ENCODE measurements at places on chromosomes 2 and 18. TPM values are rescaled to one million over a fixed set of nuclear protein-coding genes. Genes with fewer than 3 reads are reported as not detected.

DNA sequence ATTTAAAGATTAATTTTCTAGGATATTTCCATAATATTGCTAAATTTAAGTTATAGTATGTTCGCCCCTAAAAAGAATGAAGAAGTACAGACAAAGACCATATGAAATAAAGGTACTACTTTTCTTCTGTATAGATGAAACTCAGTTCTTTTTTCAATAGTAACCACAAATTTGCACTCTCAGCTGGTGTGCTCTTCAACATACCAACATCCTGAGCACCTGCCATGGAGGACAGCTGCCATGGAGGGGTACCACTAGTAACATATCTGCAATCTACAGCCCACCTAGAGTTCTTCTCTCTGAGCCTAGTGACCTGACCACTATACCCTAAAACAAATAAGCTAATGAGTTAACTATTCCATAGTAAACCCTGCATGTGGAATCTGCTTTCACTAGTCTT, 36.8 kb upstream of the ERCC3 start:
- no peak for DNase-seq
- no peak overlapping the region for H3K27ac ChIP-seq
- H3K4me1 ChIP-seq = no peaks in the 10 kb centered on the region
- no peaks in the 10 kb centered on the region for H3K27me3 ChIP-seq

The VIL1 gene
- total RNA-seq = 0.43 TPM

GRCh38 chr2:104028061-104028460, 825.9 kb upstream of the POU3F3 start:
- no peaks in the 10 kb centered on the region for H3K4me1 ChIP-seq
- H3K4me3 ChIP-seq = no peak overlapping the region
- no peaks in the 10 kb centered on the region for H3K36me3 ChIP-seq
- no peaks in the 10 kb centered on the region for H3K27me3 ChIP-seq
- H3K27ac ChIP-seq = no peak overlapping the region

The TEKT4 gene
- not detected for total RNA-seq

- H3K27ac ChIP-seq = no peak overlapping the region
- DNase-seq = no peak
- H3K36me3 ChIP-seq = no peaks in the 10 kb centered on the region
- H3K4me1 ChIP-seq = peaks cover under 1% of the 10 kb centered on the region
- H3K4me3 ChIP-seq = no peak overlapping the region
Observed at GRCh38 chr2:20940856-20941255, 103.0 kb downstream of the APOB start.

The PMS1 gene
- total RNA-seq = 32.1 TPM

GRCh38 chr2:233240897-233241296, 10.6 kb upstream of the ATG16L1 start:
- no peaks in the 10 kb centered on the region for H3K36me3 ChIP-seq
- no peak for DNase-seq

The CPLX4 gene
- not detected for total RNA-seq

GRCh38 chr2:213087040-213087439, 64.4 kb downstream of the IKZF2 start:
- H3K4me1 ChIP-seq = no peaks in the 10 kb centered on the region
- H3K36me3 ChIP-seq = no peaks in the 10 kb centered on the region
- no peak for DNase-seq
- H3K27ac ChIP-seq = no peak overlapping the region

The FAM161A gene
- 6.7 TPM for total RNA-seq

The KLHL41 gene
- not detected for total RNA-seq

- H3K27me3 ChIP-seq = no peaks in the 10 kb centered on the region
- no peaks in the 10 kb centered on the region for H3K36me3 ChIP-seq
- no peaks in the 10 kb centered on the region for H3K4me1 ChIP-seq
Observed at GRCh38 chr18:70991577-70991976, 702.7 kb downstream of the SOCS6 start.

The NPPC gene
- not detected for total RNA-seq

The ASXL3 gene
- 1.2 TPM for total RNA-seq

- no peak overlapping the region for H3K4me3 ChIP-seq
- no peak overlapping the region for H3K27ac ChIP-seq
- peaks cover 9% of the 10 kb centered on the region for H3K36me3 ChIP-seq
- H3K27me3 ChIP-seq = no peaks in the 10 kb centered on the region
Observed at GRCh38 chr18:58927659-58928058, 63.0 kb downstream of the ZNF532 start.
